ENCODE measurements at places on chromosomes 6 and 20.

DNA sequence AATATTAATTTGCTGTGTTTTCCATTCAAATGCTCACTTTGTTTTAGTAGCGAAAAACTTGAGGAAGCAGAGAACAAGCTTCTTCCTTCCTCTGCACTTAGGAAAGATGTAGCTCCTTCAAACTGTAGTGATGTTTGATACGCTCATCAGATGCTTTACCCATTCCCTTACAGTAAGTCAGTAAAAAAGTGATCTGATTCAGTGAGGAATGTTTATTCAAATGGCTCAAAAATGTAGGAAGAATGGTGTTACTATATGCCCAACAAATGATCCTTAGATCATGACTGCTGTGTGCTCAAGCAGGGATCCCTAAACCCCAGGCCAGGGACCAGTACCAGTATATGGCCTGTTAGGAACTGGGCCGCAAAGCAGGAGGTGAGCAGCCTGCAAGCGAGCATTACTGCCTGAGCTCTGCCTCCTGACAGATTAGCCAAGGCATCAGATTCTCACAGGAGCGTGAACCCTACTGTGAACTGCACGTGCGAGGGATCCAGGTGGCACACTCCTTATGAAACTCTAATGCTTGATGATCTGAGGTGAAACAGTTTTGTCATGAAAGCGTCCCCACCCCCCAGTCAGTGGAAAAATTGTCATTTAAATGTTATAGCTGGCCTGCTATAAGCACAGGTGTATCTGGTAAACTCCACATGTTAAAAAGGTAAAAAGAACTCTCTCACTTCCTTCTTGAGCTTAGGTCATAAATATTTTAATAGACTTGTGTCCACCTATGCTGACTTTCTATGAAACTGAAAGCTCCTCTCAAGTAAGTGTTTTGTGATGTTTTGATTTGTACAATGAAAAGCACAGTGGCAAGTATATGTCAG, 187.2 kb downstream of the FOXC1 start:
- no peak for DNase-seq

GRCh38 chr6:128570680-128571063, 50.3 kb upstream of the PTPRK start:
- DNase-seq, result no peak

DNA sequence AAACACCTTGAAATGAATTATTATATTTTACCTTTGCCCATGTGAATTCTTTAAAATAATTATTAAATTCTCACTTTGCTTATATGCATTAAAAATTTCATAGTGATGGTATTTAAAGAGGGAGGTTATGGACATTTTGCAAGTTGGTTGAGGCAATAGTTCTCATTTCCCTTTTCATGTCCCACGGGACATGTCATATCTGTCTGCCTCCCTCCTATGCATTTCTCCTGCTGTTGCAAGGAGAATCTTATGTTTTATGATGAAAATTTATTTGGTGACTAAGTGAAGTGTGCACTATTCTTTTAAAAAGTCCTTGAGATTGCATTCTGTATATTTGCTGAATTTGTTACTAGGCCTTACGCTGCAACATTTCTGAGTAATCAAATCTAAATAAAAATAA, 67.2 kb downstream of the UTRN start:
- no peak for DNase-seq

- peak; percentile 27 for DNase-seq
Measured at GRCh38 chr6:7033202-7033601, 74.6 kb upstream of the RREB1 start.

DNA sequence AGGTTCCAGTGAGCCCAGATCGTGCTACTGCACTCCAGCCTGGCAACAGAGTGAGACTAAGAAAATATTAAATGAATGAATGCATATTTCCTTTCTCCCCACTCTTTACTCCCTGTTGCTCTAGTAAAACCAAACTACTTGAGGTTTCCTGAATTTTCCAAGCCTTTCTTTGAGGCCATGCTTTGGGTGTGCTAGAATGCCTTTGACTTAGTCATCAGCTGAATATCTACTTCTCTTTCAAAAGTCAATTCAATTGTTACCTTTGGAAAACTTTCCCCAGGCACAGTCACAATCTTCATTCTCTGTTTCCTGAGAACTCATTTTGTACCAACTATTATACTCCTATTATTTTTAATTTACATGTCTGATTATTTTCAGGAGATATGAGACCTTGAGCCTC, 27.5 kb upstream of the CEP85L start:
- DNase-seq, result no peak

DNA sequence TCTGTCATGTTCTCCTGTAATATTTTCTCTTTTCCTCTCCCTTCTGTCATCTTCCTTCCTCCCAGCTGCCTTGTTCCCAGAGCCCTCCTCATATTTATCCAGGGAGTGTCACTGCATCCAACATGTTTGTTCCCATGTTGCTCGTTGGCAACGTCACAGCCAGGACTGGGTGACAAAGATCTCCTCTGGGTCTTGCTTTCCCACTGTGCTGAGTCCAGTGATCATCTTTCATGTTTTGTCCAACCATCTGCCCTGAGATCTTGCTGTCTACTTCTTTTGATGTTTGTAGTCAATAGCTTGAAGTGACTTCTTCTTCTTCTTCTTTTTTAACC, 26.6 kb downstream of the FARS2 start:
- no peak for DNase-seq

- DNase-seq, result no peak
Measured at GRCh38 chr6:166343150-166343487, 774 bp upstream of the SFT2D1 start.

DNA sequence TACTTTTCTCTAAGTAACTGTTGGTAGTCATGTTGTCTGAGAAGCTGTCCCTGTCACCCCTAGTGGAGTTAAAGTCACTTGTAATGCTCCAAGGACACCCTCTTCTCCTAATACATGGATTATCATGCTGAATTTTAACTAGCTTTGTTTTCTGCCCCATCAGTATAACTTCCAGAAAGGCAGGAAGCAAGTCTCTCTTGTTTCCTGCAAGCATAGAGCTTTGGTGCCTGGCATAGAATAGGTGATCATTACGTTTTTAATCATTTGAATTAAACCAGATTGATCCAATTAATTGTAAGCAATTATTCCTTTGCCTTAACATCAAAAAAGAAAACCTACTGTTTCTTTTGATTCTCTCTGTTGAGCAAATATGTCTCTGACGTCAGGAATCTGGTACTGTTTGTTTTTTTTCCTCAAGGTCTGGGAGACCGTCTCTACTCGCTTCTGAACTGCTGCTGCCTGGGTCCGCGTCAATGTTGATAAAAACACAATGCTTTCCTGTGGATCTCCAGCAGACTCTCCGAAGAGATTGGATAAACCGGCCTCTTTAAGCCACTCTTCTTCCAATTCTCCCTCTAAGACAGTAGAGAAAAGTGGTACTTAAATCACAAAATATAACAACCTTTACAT, 71.8 kb downstream of the ARHGAP18 start:
- no peak for DNase-seq

- no peak for DNase-seq
Measured at GRCh38 chr6:102549221-102549874, 1155.8 kb downstream of the GRIK2 start.
